CD4-positive, CD25-positive, alpha-beta regulatory T cell (primary cell): ENCODE measurements at places on chromosomes 11 and 22.

GRCh38 chr11:34585304-34585734 lies 35.6 kb upstream of the EHF start:
- no peak for DNase-seq

DNA sequence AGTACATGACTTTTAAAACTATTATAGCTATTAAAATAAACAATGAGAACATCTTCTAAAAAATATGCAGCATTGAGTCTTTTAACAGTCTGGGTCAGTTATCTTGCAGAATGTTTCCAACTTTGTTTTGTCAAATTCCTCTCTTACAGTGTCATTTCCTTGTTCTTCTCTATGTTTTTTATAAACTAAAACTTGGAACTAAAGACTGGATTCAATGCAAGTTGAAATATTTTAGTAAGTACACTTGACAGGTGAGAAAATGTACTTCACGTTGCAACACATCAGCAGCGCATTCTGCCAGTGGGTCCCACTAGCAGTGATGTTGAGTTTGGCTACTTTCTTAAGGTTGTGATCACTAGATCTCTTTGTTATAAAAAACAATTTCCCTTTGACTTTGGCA lies 1407.6 kb upstream of the RAG2 start:
- DNase-seq = no peak

- DNase-seq = no peak
These were observed 41.5 kb upstream of the PPARA start for GRCh38 chr22:46108564-46109473.

DNA sequence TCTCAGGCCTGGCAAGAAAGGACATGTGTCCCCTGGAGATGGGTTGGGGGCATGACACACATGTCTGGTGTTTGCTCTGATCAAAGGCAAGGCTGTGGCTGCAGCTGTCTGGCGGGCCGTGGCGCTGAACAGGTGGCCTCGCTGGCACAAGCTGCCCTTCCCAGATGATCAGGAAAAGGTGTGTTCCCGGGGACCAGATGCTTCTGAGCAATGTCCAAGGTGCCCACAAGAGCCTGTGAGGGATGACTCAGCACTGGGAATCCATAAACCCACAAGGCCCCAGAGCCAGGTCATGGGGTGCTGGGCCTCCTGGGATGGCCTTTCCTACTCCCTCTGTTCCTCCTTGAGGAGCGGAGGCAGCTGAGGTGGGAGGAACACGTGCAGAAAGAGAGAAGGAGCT lies 9.7 kb upstream of the LRP5 start:
- DNase-seq = no peak

DNA sequence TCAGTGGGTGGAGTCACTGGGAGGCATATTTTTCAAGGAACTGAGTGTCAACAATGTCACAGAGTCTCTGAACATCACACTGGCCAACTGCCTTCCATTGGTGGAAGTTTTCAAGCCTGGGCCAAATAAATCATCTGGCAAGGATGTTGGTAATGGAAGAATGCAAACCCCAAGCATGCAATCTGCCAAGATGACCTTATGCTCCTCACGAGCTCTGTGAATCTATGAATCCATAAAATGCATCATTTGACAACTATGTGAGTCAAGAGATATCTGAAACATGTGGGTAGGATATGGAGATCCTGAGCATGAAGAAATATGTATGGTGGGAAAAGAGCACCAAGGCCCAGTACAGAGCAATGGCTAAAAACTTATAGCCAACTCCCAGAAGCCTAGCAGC lies 122.2 kb downstream of the PLEKHA7 start:
- DNase-seq = no peak

- no peak for DNase-seq
These were observed 84.0 kb downstream of the MYEOV start for GRCh38 chr11:69377953-69378302.

- DNase-seq = no peak
These were observed 23.8 kb upstream of the TOLLIP start for GRCh38 chr11:1333091-1333772.

- no peak for DNase-seq
These were observed 11.2 kb downstream of the EIF4G2 start for GRCh38 chr11:10797531-10797930.

GRCh38 chr22:22609291-22609690 lies 35.1 kb upstream of the GGTLC2 start:
- DNase-seq = no peak

DNA sequence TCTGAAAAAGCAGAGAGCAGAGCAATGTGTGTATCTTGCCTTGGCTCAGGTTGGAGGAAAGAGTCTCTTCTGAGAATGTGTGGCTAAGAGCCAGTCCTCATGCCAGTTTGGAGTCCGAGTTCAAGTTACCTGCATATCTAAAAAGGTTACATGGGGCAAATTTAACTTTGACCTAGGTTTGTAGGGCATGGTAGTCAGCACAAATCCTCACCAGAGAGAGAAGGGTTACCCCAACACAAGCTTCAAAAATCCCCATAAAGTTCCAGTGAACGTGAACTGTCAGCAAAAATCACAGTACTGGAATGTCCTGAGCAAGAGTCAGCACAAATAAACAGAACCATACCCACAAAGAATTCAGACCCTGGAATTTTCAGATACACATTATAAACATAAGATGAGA lies 13.8 kb downstream of the SDHD start:
- no peak for DNase-seq

DNA sequence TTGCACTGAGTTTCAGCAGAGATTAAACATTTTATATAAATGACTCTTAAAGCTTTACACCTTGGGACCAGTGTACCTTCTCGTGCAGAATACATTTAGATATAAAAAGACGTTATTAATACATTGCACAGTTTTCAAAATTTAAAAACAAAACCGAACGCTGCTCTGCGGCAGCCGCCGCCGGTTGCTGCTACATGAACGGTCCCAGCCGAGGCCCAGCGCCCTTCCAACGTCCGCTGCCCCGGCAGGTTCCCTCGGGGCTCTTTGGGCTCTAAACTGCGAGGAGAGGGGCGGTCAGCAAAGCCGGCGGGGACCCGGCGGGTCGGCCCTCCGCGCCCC lies 2.0 kb downstream of the CDKN1C start:
- DNase-seq = no peak

DNA sequence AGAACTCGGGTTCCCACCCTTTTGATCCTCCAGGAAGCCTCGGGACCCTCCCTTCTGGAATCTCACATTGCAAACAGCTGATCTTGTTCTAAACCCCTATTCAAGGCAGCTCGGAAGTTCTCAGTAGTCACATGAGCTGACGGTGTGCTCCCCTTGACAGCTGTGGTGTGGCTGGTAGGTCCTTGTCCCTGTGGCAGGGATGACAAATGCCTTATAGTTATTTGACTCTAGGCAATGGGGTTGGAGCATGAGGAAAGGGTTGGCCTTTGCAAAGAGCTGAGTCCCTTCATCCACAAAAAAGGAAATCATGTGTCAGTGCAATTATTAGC lies 23.6 kb downstream of the EIF4G2 start:
- no peak for DNase-seq

- no peak for DNase-seq
These were observed 160.3 kb downstream of the MN1 start for GRCh38 chr22:27641049-27641795.
